AG08396 (cell line): ENCODE measurements at places on chromosomes 4 and X.
A peak's percentile ranks its signal among the peaks of the same experiment; 100 is the strongest.

GRCh38 chr4:61866378-61867030 lies 666.4 kb downstream of the ADGRL3 start:
- no peak for DNase-seq

DNA sequence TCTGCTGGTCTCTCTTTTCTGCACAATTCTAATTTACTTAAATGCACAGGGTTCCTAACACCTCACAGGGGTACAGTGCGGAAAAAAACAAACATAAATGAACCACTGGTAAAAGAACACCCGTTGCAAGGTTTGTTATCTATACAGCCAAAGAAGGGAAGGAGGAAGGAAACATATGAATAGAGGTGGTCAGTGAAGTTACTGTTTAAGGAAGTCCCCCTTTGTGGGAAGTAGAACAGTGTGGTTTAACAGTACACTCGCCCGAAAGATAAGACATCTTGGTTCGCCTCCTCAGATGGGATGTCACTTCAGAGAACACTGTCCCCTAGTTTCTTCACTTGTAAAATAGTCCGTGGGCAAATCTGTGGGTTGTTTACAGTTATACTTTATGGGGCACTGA lies 57.5 kb downstream of the TEC start:
- DNase-seq, result no peak

- DNase-seq, result no peak
Observed at GRCh38 chrX:63979480-63979879, 194.5 kb upstream of the ARHGEF9 start.

DNA sequence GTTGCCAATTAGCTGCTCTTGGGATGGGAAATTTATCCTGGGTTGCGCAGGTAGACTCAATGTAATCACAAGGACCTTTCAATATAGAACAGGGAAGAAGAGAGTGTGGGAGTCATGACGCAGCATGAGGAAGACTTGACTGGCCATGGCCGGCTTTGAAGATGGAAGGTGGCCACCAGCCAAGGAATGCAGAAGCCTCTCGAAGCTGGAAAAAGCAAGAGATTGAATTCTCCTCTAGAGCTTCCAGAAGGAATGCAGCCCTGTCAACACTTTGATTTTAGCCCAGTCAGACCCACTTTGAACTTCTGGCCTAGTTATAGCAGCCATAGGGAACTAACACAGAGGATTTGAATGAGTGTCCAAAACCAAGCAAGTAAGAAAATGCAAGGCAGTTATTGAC lies 14.7 kb upstream of the SH3KBP1 start:
- DNase-seq, result no peak

DNA sequence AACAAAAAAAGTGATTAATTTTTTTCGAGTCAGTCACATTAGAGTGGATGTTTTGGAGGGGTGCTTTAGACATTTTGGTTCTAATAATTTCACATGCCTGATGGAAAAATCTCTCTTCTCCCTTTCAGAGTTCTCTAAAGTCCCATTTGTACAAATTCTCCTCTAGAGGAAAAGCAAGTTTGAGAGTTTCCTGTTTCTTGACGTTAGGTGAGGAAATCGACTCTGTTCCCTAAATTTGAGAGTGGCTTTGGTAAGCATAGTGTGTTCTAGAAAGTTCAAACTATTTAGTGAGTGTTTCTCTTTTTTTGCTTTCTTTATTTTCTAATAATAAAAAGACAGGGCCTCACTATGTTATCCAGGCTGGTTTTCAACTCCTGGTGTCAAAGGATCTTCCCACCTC lies 1.6 kb upstream of the ATP6AP2 start:
- no peak for DNase-seq

- no peak for DNase-seq
Observed at GRCh38 chrX:100748108-100748507, 16.2 kb upstream of the SYTL4 start.

GRCh38 chr4:143253166-143253565 lies 68.4 kb downstream of the USP38 start:
- no peak for DNase-seq

- DNase-seq, result no peak
Observed at GRCh38 chr4:124265701-124266100, 446.8 kb downstream of the ANKRD50 start.

DNA sequence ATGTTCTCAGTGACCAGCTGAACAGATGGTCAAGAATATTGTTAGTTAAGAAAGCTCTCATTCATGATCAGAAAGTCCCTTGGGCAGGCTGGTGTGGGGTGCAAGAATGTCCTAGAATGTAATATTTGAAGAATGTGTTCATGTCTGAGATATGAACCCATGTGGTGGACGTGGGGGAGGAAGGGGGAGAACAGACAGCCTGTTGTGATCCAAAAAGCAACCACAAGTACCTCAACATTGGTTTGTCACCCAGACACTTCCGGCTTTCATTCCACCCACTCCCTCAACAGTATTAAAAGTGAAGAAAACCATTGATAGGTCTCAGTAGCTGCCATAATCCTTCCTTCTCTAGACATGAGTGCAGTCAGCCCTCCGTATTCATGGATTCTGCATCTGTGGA lies 82.2 kb downstream of the MAML3 start:
- peak; percentile 55 for DNase-seq

GRCh38 chr4:80873571-80873970 lies 156.9 kb upstream of the BMP3 start:
- DNase-seq, result no peak

DNA sequence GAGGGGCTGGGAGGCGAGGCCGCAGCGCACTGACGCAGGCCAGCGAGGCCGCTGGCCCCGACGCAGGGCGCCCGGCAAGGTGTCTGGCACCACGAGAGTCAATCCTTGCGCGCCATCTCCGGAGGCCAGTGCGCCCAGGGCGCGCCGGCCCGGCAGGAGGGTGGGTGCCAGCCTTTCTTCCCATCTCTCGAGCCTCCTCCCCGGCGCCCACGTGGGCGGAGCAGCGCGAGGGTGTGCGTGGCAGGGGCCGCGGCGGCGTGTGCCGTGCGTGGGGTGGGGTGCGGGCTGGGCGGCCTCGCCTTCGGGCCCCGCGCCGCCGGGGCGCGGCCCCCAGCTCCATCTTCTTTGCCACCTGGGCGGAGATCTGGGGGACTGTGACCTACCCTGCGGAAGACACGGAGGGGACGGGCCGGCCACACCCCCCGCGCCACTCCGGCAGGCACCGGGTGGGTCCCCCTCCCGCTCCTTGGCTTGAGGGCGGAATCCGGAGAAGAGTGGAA lies 877 bp downstream of the JAKMIP1 start:
- no peak for DNase-seq

GRCh38 chr4:28482580-28483270 lies 1622.1 kb downstream of the STIM2 start:
- DNase-seq, result no peak

GRCh38 chr4:2797545-2798305 lies 4.8 kb downstream of the SH3BP2 start:
- DNase-seq, result no peak

- DNase-seq, result no peak
Observed at GRCh38 chrX:138849521-138849920, 138.0 kb upstream of the FGF13 start.

DNA sequence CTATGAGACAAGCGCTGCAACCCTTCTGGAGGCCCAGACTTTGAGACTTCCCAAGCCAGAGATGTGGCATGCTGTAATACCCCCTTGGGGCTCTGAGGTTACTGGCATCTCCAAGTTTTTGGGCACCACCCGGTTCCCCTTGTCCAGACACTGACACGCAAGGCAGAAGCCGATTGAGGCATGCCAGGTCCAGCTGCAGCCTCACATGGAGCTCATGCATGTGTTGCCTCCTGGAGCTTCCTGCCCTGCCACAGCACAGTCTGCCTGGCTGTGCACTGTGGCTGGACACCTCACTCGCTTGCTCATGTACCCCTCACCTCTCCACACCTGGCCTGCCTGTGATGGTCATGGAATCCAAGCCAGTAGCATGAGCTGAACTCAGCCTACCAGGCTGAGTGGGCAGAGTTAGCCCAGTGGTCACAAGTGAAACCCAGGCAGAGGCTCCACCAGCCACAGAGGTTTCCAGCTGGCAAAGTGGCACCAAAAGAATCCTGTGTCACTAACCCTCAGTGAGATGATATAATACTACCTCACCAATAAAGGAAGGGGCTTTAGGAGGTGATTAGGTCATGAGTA lies 789.2 kb upstream of the INTU start:
- no peak for DNase-seq

DNA sequence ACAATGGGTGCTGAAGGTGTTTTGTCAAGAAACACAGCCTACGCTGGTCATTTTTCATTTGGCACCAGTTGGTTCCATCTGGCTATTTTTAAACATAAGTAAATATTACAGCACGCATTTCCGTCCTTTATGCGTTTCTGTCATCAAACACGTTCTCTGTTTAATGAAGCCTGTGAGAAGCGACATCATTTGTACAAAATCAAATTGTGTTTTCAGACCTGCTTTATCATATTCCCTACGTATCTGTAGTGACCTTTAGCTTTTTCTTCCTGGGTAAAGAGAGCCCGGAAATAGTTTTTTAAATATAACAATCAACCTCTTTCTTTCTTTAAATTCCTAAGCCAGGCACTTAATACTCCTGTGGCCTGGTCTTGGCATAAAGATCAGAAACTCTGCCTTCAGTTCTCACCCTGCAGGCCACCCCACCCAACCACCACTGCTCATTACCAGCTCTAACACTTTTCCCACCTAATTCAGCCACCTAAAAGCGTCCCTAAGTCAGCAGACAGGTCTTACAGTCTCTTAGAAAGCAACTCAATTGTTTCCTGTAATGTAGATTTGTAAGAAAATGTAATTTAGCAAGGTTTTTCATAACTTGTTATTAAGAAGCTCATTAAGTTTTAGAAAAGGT lies 30.4 kb downstream of the ACSL1 start:
- DNase-seq, result no peak

GRCh38 chrX:133005042-133005441 lies 46.6 kb upstream of the HS6ST2 start:
- peak; percentile 18 for DNase-seq

GRCh38 chr4:33477715-33478114 lies 2757.5 kb downstream of the PCDH7 start:
- DNase-seq, result no peak

GRCh38 chr4:94680176-94680862 lies 77.4 kb upstream of the BMPR1B start:
- no peak for DNase-seq

GRCh38 chrX:135557344-135557743 lies 36.9 kb downstream of the INTS6L start:
- no peak for DNase-seq

DNA sequence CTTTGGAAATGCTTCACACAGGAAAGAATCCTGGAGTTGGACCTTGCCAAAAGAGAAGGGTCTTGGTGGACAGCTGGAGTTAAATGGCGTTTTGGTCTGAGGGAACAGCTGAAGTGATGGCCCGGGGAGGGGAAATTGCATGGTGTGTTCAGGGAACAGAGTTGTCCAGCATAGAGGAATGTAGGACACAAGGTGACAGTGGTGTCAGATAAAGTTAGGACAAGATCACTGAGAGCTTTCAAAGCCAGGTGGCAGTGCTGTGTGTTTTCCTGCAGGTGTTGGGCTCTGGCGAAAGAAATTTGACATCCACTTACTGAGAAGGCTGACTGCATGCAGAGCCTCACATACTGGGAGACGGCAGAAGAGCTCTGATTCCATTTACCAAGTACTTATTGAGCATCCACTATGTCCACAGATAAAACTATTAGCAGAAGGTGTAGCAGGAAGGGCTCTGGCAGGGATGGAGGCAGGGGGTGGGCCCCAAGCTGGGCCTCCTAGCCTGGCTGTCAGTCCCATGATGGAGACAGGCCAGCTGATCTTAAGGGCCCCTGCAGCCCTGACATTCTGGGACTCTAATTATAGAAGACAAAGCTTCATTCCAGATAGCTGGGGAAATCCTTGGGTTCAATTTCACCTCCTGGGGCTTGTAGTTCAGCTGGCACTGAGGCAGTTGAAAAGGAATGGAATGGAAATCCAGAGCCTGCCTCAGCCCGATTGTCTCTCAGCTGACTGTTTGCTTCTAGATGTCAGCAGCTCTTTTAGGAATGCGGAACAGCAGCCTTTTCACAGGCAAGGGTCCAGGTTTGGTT lies 150.2 kb upstream of the MAMLD1 start:
- DNase-seq, result peak; percentile 46

DNA sequence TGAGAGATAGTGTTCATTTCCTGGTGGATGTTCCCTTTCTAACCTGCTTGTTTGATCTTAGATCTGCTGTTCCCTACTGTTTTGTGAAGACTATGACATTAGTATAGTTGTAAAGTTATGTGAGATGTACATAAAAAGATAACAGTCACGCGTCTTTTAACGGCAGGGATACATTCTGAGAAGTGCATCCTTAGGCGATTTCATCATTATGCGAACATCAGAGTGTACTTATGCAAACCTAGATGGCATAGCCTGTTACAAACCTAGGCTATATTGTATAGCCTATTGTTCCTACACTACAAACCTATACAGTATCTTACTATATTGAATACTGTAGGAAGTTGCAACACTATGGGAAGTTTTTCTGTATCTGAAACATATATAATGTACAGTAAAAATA lies 50.4 kb downstream of the MCUB start:
- no peak for DNase-seq

GRCh38 chrX:50967736-50968135 lies 57.2 kb downstream of the BMP15 start:
- no peak for DNase-seq

DNA sequence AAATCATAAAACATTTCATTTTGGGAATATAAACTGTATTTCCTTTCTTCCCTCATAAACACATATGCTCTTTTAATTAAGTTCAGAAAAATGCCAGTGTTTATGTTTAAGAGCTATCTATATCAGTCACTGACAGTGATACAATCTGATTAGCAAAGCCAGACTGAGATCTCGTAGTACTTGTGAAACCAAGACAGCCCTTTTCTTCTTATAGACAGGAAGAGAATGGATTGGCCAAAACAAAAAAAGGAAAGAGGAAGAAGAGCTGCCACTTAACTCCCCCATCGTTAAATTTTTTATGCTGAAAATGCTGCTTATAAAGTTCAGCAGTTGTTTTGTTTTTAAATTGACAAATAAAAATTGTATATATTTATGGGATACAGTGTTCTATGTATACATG lies 87.4 kb downstream of the PLAC1 start:
- DNase-seq, result no peak

GRCh38 chr4:25160714-25161592 lies 704 bp upstream of the SEPSECS start:
- peak; percentile 12 for DNase-seq

GRCh38 chr4:66741081-66741480 lies 804.2 kb downstream of the CENPC start:
- no peak for DNase-seq

DNA sequence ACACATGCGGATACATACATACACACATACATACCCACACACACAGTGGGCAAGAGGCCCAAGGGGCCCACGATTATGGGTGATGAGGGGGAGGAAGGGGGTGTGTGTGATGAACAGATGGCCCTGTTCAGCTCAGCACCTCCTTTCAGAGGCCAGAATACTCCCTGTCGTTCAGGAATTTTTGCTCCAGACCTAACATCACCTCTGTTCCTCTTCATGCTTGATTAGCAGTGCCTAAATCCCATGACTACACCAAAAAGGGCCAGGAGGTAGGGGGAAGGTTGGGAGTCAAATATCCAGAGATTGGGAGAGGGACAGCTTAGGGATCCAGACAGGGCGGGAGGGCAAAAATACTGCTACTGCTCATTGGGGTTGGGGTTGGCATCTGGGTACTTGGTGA lies 42.7 kb downstream of the SMC1A start:
- no peak for DNase-seq

GRCh38 chr4:47619691-47620090 lies 134.6 kb downstream of the ATP10D start:
- DNase-seq, result no peak
